ENCODE measurements at places on chromosomes 16 and 17.
A peak's percentile ranks its signal among the peaks of the same experiment; 100 is the strongest.

GRCh38 chr17:55763856-55764255 lies 13.0 kb downstream of the PCTP start:
- no peak for DNase-seq

DNA sequence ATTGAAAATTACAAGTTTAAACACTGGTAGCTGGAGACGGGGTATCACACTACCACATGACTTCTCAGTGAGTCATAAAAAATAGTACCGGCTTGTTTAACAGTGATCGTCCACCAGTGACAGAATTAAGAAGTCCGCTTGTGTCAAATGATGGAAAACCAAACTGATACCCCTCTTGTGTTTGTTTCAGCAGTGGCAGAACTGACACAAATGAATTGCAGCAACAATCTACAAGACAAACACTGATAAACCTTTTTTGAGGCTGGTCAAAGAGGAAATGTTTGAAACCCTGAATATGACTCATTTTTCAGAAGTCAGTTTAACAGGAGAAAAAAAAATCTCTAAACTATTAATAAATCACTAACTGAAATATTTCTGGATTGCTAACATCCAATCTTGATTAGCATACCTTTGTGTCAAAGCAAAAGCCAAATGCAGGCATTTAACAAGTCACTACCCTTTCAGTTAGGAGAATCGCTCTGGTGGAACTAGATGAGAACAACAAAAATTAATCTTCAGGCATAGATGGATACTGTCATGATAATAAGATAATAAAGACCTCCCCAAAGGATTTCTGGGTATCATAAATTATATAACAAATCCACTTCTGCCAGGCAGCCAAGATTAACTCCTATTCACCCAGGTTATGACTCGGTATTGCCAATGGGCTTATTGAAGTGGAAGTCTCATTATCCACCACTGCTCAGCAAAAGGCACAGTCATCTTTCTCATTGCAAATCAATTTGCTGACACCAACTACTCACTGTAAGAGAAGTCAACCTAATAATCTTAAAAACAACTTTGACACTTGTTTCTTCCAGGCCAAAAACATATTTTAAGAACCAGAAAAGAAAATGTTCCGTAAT lies 20.8 kb downstream of the DCUN1D3 start:
- peak; percentile 47 for DNase-seq

GRCh38 chr16:51761001-51761400 lies 609.9 kb upstream of the SALL1 start:
- DNase-seq, result no peak

DNA sequence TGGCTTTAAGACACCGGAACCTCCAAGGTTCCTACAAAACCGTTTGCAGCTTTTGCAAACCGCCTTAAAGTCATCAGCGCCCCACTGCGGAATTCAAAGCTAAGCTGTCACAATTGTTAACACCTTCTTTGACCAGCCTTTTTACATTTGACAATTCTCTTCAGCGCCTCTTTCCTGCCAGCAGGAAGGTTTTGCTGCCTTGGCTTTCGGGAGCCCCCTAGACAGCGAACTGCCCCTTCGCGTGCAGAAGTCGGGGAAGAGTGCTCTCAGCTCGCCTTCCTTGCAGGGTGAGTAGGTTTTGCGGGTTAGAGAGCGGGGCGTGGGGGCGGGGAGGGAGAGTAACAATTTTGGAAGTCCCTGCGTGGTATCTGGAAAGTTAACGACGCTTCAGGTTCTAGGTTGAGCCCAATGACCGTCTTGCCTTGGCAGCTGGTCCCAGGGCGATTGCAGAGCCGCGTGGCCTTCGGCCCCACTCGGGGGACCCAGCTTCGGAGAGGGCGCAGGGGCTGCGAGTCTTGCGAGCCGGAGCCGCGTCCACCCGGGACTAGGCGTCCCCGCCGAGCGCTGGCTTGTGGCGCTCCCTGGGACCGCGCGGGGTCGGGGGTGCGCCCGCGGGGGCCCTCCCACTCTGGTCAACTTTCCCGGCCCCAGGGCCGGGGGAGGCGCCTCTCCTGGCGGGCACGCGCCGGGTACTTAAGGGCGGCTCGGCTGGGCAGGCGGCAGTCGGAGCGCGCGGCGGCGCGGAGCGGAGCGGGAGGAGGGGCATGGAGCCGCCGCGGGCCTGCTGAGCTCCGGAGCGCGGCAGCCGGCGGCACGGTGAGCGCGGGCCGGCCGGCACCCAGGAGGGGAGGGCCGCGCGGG lies at the start of gene HAS3:
Gene HAS3, plus strand, starts transcription at position 153 of the 861 bp plus-strand sequence. CDS start 3,743 bp downstream, outside the sequence.
- peak; percentile 69 for DNase-seq

GRCh38 chr17:66313995-66314659 lies 11.7 kb downstream of the PRKCA start:
- DNase-seq, result no peak

DNA sequence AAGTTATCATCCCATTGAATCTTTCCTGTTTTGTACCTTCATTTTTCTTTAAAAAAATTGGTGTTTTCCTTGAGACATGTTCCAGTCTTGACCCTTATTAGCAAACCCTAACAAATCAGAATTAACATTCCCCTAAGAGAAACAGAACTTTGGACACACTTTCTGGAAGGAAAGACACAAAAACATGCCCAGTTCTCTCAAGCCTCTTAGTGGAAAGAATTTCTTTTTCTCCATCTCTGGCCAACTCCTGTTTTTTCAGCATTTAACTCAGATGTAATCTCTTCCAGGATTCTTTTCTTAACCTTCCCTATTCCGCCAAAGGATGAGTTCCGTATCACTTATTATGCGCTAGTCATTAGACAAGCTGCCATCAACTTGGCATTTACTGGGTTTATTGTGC lies 23.9 kb upstream of the CDH8 start:
- DNase-seq, result no peak

GRCh38 chr16:10979717-10980601 lies 35.6 kb downstream of the CLEC16A start:
- DNase-seq, result no peak

GRCh38 chr16:38941-39892 lies 14.2 kb downstream of the POLR3K start:
- DNase-seq, result no peak

DNA sequence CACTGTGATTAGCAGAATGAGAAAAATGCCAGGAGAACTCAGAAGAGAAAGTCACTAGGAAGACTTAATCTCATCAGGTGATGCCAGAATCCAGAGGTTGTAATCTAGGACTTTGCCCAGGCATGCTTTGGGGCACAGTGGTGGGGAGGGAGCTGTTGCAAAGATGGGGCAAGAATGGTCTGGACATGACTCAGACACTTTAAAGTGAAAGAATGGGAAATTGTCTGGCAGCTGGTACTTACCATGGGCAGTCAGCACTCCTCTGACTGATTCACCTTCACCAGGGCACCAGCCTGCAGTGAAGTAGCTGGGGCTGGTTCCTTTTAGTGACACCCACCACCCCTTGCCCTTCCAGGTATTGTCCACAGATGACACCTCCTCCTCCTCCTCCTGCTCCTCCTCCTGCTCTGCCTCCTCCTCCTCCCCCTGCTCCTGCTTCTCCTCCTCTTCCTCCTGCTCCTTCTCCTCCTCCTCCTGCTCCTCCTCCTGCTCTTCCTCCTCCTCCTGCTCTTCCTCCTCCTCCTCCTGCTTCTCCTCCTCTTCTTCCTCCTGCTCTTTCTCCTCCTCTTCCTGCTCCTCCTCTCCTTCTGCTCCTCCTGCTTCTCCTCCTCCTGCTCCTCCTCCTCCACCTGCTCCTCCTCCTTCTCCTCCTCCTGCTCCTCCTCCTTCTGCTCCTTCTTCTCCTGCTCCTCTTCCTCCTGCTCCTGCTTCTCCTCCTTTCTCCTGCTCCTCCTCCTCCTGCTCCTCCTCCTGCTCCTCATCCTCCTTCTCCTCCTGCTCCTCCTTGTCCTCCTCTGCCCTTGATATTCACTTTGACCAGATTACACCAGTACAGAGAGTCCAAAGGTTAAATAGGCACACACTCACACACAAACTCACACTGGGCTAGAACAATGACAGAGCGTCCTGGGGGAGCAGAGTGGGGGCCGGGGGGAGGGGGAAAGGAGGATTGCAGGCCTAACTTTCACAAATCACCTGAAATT lies at the start of gene CHD9NB:
Gene CHD9NB, minus strand, starts transcription at position 379 of the 983 bp plus-strand sequence. CDS start 8,739 bp downstream, outside the sequence.
- peak; percentile 73 for DNase-seq

DNA sequence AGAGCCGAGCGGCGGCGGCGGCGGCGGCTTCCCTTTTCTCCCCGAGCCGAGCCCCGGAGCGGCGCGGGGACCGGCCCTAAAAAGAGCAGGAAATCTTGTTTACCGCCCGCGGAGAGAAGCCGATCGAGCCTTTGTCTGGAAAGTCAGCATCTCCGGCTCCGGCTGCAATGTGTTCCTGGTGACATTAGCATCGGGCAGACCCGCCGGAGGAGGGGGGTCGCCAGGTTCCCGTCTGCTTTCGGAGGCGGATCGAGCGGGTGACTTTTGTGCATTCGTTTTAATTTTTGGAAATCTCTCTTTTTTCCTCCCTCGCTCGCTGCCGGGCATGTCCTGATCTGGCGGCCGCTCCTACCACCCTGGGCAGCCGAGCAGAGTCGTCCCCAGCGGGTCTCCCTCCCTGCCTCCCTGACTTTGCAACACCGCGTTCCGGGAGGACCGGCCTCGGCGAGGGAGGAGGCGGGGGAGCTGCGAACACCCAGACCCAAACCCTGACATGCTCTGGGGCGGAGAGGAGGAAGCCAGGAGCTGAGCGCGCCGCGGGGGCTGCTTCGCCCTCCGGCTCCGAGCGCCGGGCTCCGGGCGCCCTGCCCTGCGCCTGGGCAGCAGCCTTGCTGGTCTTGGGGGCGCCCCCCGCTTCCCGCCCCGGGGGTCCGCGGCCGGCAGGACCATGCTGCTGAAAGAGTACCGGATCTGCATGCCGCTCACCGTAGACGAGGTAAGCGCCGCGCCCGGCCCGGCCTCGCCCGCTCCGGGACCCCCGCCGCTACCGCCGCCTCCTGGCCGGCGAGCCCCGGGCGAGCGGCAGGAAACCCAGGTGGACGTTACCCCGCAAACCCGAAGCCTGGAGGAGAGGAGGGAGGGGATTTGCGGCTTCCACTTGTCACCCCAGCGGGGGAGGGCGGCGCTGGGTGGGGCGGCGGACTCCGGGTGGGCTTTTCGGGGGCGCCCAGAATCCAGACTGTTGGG lies 690 bp downstream of the PITPNC1 start:
- DNase-seq, result peak; percentile 64

GRCh38 chr16:24151482-24151939 lies 104.6 kb upstream of the CACNG3 start:
- no peak for DNase-seq

- DNase-seq, result no peak
These were observed 16.5 kb upstream of the TMEM92 start for GRCh38 chr17:50257676-50258224.

- DNase-seq, result no peak
These were observed 19.5 kb upstream of the CPHXL start for GRCh38 chr16:75745823-75746222.

DNA sequence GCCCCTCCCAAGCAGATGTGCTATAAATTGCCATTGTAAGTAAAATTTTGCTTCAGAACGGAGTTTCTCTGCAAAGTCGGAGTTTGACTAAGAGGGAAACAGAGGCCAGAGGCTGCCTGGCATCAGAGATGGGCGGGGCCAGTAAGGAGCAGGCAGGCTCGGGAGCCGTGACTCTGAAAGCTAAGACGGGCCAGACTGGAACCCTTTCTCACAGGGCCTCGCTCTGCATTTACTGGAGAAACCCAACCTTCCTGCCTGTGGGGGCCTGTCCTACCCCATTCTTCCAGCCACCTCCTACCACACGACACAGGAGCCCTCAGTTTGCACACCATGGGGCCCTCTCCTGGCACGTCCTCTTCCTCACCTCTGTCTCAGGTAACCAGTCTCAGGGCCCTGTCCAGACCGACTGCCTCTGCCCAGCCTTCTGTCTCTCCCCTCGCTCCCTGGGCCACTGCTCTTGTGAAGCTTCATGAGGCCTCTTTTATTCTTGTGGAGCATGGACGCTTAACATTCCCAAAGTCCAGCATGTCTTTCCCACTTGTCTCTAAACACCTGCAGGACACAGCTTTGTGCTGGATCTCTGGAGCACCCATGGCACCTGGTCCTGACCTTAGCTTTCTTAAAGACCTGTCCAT lies 48.4 kb upstream of the ACSF3 start:
- no peak for DNase-seq

DNA sequence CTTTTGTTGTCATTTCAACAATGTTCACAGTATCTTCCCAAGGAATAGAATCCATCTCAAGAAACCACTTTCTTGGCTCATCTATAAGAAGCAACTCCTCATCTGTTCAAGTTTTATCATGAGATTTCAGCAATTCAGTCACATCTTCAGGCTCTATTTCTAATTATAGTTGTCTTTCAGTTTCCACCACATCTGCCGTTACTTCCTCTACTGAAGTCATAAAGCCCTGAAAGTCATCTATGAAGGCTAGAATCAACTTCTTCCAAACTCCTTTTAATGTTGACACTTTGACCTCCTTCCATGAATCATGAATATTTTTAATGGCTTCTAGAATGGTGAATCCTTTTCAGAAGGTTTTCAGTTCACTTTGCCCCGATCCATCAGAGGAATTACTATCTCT lies 102.1 kb downstream of the CDH13 start:
- DNase-seq, result no peak

- DNase-seq, result no peak
These were observed 6.7 kb upstream of the BCAR1 start for GRCh38 chr16:75257886-75258806.

DNA sequence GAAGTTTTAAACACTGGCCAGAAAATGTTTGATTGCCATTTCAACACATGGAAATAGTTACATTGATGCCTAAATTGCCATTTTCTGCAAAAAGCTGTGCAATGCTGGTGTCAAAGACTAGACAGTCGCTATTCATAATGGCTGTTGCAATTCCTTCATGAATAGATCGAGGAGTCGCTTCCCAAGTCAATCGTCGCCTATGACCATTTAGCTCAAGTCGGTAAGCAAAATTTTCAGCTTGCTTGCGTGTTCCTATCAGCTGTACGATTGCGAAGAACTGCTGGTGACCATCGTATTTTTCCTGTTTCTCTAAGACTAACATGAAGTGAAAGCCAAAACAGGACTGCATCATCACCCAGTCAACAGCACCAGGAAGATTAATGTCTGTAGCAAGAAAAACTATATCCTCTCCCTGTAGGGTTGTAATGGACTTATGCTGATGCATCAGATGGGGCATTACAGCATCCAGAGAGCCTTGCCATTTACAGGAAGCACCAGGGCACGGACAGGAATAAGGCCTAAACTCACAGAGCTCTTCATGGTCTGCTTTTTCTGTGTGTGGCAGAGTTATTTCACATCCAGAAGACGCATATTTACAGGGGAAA lies 23.6 kb downstream of the SIAH1 start:
- no peak for DNase-seq

GRCh38 chr16:65855171-65856145 lies 511.0 kb upstream of the CDH5 start:
- no peak for DNase-seq

GRCh38 chr17:35002876-35003551 lies 22.7 kb downstream of the LIG3 start:
- no peak for DNase-seq

All from hepatic stellate cell (primary cell).